Ovary (tissue), 10 donors: ENCODE measurements at places on chromosomes 5 and 9. TPM values are rescaled to one million over a fixed set of nuclear protein-coding genes. Genes with fewer than 3 reads are reported as not detected.

GRCh38 chr9:107588393-107588792 is 98.8 kb upstream of the KLF4 start:
- no peak overlapping the region for H3K27ac ChIP-seq
- no peaks in the 10 kb centered on the region for H3K36me3 ChIP-seq
- DNase-seq = no peak
- no peaks in the 10 kb centered on the region for H3K27me3 ChIP-seq

- no peak for DNase-seq
- H3K36me3 ChIP-seq = no peaks in the 10 kb centered on the region
- no peak overlapping the region for H3K27ac ChIP-seq
These were observed 123.7 kb downstream of the PSD2 start for GRCh38 chr5:139919308-139919707.

DNA sequence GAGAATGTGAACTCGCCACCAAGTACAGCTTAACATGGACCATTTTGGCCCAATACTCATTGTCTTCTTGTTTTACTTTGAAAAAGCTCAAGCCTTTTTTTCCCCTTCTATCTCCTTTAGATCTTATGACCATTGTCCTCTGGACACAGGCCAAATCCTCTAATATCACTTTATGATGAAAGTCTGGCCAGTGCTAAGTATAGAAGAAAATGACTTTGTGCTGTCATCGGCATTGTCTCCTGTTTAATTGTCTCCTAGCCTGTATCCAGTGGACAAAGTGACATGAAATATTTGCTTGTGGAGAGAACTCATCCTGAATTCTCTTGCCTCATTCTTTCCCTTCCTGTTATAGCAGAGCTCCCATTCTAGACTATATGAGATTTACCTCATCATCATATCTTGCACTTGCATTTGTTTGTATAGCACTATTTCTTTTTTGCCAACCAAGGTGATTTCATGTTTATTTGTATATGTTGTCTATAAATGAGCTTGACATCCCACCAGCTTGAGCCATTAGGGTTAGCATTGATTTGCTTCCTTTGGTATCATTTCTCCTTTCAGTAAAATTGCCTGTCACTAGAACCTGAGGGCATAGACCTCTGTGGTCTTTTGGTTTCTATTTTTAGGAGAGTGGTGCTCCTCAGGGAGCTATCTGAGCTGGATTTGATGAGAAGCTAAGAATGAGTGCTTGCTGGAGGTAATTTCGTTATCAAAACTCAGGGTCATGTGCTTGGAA is 18.8 kb upstream of the TNFAIP8 start:
- no peaks in the 10 kb centered on the region for H3K36me3 ChIP-seq
- peaks cover 3% of the 10 kb centered on the region for H3K4me1 ChIP-seq
- H3K27ac ChIP-seq = no peak overlapping the region
- H3K4me3 ChIP-seq = no peak overlapping the region
- H3K27me3 ChIP-seq = no peaks in the 10 kb centered on the region

DNA sequence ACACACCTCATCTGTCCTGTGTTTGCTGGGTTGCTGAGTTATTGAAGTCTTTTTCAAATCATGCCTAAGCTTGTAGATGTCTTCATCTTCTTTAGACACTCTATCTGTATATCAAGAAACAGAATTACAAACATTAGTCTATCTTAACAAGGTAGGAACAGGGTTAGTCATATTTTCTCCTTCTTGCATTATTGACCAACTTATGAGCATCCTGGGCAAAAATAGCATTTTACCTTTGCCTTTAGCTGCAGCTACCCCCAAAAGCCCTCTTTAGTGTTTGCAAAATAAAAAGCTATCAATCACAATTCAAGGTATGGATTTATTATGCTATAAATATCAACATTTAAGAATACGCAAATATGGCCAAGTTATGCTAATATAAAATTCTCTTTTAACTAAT is 3.4 kb downstream of the PLK2 start:
- no peak overlapping the region for H3K4me3 ChIP-seq
- H3K27me3 ChIP-seq = no peaks in the 10 kb centered on the region
- H3K4me1 ChIP-seq = peaks cover 2% of the 10 kb centered on the region
- H3K36me3 ChIP-seq = no peaks in the 10 kb centered on the region
- H3K27ac ChIP-seq = no peak overlapping the region
- no peak for DNase-seq

DNA sequence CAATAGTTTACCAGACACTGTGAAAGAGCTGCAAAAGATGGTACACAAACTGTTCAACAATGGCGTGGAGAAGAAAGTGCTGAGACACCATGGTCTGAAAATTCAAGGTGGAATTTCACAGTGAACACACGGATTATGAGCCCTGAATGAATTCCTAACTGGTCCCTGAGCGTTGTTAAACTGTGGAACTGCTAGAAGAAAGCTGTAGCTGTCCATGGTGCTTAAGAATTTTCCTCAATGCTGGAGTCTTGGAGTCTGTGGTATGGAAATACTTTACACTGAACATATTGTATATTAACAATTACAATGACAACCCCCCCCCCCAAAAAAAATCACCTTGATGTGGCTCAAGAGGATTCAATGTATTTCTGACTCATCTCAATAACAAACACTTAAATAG is 68.5 kb downstream of the SLC24A2 start:
- H3K4me3 ChIP-seq = no peak overlapping the region
- no peaks in the 10 kb centered on the region for H3K27me3 ChIP-seq
- no peaks in the 10 kb centered on the region for H3K36me3 ChIP-seq
- no peaks in the 10 kb centered on the region for H3K4me1 ChIP-seq
- no peak for DNase-seq
- no peak overlapping the region for H3K27ac ChIP-seq

GRCh38 chr9:101664453-101664852 is 69.7 kb upstream of the PPP3R2 start:
- no peak for DNase-seq
- no peaks in the 10 kb centered on the region for H3K36me3 ChIP-seq
- no peak overlapping the region for H3K4me3 ChIP-seq
- H3K27ac ChIP-seq = no peak overlapping the region
- no peaks in the 10 kb centered on the region for H3K4me1 ChIP-seq

- H3K27ac ChIP-seq = peak overlapping the region; percentile 76
- DNase-seq = no peak
- H3K27me3 ChIP-seq = no peaks in the 10 kb centered on the region
These were observed 126.7 kb downstream of the SNX18 start for GRCh38 chr5:54644226-54644625.

DNA sequence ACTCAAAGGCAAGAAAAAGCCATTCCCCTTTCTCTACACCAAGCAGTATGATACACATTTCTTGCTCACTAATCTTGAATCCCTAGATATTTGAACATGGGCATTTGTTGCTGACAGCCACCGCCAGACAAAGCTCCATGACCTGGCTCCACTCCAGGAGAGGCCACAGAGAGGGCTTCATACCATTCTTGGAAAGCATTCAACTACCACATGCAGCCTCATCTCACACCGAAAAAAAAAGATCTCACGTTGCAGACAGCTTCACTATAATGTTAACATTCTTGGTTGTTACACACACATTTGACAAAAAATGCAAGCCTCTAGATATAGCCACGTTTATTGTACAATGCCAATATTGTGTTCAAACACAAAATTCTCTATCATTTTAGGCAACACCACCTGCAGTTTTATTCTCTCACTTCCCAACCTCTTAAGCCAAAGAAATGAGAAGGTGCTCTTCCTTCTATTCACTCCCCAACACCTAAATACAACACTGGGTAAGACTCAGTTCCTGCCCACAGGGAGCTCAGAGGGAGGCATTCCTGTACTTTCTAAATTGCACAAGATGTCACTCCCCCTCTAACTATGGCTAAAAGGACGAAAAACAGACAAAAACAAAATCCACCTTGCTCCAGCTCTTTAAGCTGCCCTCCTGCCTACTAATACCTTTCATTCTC is 222.4 kb downstream of the TSSK1B start:
- no peaks in the 10 kb centered on the region for H3K27me3 ChIP-seq
- no peak overlapping the region for H3K4me3 ChIP-seq
- H3K4me1 ChIP-seq = peaks cover 29% of the 10 kb centered on the region
- DNase-seq = no peak
- H3K27ac ChIP-seq = no peak overlapping the region
- H3K36me3 ChIP-seq = no peaks in the 10 kb centered on the region

- DNase-seq = no peak
- no peak overlapping the region for H3K27ac ChIP-seq
- no peaks in the 10 kb centered on the region for H3K4me1 ChIP-seq
- no peaks in the 10 kb centered on the region for H3K36me3 ChIP-seq
These were observed 167.0 kb downstream of the CAAP1 start for GRCh38 chr9:26725573-26725972.

DNA sequence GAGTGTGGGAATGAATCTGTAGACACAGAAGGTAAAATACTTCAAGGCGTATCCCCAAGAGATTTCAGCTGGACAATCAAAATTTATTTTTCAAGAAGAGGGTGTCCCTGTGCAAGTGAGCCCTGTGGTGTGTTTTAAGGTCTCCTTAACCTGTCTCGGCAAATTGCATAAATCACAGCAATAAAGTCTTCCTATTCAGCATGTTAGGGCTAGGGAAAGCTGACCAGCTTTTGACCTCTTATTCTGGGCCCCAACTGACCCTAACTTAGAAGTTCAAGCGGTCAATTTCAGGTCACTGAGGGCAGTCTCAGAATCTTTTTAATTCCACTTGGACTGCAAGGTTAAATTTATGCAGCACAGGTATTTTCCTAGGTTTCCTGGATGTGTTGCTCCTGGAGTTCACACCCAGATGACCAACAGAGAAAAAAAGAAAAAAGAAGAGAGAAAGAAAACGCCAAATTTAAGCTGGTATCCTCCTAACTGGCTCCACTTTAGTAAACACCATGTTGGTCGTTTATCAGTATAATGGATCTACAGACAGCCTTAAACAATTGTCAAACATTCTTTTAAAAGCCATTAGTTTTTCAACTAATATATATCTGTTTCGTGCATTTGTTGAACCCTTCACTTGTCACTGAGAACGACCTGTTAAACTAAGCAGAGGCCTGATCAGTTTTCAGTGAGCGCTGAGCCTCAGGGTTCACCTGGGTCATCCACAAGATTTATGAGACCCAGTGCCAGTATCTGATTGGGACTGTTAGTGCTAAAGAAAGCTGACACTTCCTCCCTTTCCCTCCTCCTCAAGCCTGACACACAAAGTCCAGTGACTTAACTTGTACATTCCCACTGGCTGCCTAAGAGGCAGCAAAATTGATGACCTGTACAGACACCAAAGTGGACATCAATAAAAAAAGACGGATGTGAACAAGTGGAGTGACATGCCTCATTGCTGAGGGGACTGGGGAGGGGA is 546.1 kb downstream of the NR2F1-AS1 start:
- DNase-seq = no peak
- H3K36me3 ChIP-seq = no peaks in the 10 kb centered on the region
- H3K27ac ChIP-seq = no peak overlapping the region
- H3K4me1 ChIP-seq = no peaks in the 10 kb centered on the region
- H3K27me3 ChIP-seq = no peaks in the 10 kb centered on the region
- no peak overlapping the region for H3K4me3 ChIP-seq

GRCh38 chr9:121459513-121459912 is 40.1 kb downstream of the GGTA1 start:
- no peak overlapping the region for H3K4me3 ChIP-seq
- no peaks in the 10 kb centered on the region for H3K36me3 ChIP-seq
- H3K27ac ChIP-seq = no peak overlapping the region
- no peaks in the 10 kb centered on the region for H3K4me1 ChIP-seq
- H3K27me3 ChIP-seq = no peaks in the 10 kb centered on the region
- DNase-seq = no peak

DNA sequence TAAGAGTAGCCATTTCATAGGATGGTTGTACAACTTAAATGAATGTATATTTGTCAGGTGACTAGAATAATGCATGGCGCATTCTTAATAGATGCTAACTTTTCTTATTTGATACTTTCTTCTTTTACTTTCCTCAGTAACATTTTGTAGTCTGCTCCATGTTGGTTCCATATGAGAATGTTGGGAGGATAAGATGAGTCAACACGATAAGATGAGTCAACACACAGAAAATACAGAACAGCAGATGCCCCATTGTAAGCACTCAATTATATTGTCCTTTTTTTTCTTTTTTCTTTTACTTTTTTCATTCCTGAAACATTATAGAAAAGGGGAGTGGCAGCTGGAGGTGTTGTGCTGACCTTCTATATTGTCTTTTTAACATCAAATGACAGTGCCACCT is 92.3 kb upstream of the SPATA31C2 start:
- no peaks in the 10 kb centered on the region for H3K4me1 ChIP-seq
- H3K27ac ChIP-seq = no peak overlapping the region
- no peak overlapping the region for H3K4me3 ChIP-seq
- no peaks in the 10 kb centered on the region for H3K27me3 ChIP-seq
- no peak for DNase-seq

DNA sequence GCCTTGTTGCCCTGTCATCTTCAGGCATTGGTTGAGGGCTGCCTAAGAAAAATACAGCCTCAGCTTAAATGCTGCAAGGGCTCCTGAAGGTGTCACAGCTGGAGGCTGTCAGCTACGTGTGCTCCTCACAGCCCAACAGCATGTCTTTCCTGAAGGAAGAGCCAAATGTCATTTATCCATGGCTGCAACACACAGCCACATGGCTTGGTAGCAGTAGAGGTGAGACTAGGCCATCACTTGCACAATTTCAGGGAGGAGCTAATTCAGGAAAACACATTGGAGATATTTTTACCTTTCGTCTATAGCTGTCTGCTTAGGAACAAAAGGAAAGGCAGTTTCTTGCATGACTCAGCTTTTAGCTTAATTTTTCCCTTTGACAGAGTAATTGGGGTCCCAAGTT is 260.7 kb downstream of the SYK start:
- no peaks in the 10 kb centered on the region for H3K36me3 ChIP-seq
- no peak for DNase-seq
- H3K27me3 ChIP-seq = no peaks in the 10 kb centered on the region
- no peak overlapping the region for H3K27ac ChIP-seq

- H3K4me1 ChIP-seq = no peaks in the 10 kb centered on the region
- no peak overlapping the region for H3K27ac ChIP-seq
- DNase-seq = no peak
- H3K4me3 ChIP-seq = no peak overlapping the region
- no peaks in the 10 kb centered on the region for H3K36me3 ChIP-seq
These were observed 244.4 kb upstream of the ADRA1B start for GRCh38 chr5:159671886-159672285.

DNA sequence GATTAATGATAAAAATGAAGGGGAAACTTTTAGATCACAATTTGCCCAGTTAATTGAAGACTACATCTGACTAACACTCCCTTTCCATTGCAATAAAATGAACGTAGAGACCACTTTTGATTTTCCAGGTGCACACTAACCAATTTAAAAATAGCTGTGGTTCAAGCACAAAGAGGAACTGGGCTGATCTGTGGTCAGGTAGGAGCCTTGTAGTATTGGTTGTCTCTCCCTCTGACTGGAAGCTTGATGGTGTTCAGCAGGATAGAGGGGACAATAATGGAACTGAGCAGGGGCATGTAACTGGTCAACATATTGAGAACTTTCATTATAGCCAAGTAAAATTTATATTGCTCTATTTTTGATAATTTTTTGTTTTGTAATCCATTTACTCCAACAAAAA is 886.8 kb upstream of the SEMA6A start:
- no peaks in the 10 kb centered on the region for H3K27me3 ChIP-seq
- DNase-seq = no peak
- no peak overlapping the region for H3K27ac ChIP-seq
- peaks cover 1% of the 10 kb centered on the region for H3K4me1 ChIP-seq

The IL33 gene
- total RNA-seq = 14.7 TPM

The GPR150 gene
- total RNA-seq = 0.10 TPM

The KIF3A gene
- total RNA-seq = 11.3 TPM
